ENCODE measurements at places on chromosomes 11 and 22.

DNA sequence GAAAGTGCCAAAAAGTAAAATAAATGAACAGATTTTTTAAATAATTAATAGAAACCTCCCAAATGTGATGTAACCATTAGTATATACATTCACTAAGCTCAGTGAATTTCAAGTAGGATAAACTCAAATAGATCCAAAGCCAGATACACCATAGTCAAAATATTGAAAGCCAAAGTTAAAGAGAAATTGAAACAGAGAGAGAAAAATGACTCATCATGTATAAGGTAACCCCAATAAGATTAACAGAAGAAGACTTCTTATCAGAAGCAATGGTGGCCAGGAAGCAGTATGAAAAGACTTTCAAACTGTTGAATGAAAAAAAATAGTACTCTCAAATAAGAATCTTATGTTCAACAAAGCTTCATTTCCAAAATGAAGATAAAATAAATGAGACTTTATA lies 70.5 kb downstream of the LUZP2 start:
- no peak for DNase-seq

- DNase-seq = no peak
These were observed 201.9 kb downstream of the DDX10 start for GRCh38 chr11:108866781-108867180.

- no peak for DNase-seq
These were observed 55.4 kb upstream of the FADD start for GRCh38 chr11:70147668-70148067.

DNA sequence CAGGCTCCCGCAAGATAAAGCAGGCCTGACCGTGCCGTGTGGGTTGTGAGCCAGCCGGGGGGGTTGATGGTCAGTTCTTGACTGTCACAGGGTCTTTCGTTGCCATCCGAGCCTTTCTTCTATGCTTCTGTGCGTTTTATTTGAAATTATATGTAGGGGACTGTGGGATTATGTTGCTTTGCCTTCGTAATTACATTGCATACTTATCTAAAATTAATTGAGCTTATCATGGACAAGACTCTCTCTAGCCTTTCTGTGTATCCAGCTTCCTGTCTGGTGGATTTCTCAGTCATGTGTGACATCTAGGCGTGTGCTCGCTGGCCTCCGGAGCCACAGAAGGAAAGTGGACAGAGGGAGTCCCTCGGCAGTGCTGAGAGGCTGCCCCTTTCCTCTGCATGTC lies 93.2 kb downstream of the TBC1D22A start:
- DNase-seq = no peak

DNA sequence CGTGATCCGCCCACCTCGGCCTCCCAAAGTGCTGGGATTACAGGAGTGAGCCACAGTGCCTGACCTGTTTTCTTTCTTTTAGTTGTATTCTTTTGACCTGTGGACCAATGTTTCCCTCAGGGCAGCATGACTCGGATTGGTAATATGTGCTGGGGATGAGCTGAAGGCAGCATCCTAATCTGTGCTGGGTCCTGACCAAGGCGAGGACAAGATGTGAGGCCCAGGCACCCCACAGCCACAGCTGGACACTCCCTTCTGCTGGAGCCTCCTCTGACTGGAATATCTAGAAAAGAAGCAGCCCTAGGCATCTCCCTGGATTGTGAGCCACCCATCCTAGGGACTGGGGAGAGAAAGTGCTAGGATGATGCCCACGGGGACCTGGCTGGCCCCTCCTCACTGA lies 105.4 kb downstream of the PDE2A start:
- DNase-seq = peak; percentile 68

DNA sequence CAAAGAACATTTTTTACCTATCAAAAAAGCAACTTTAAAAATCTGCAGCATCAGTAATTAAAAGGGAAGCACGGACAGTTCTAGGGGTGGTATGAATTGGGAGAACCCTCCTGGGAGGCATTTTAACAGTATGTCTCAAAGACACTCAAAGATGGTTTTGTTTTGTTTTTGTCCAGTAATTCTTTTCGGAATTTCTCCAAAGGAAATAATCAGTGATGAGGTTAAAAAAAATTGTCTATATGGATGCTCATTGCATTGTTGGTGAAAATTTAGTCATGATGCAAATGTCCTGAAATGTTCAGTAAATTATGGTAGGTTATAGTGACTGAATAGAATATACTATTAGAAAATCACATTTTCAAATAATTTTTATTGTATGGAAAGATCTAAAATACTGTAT lies 115.1 kb downstream of the ATXN10 start:
- peak; percentile 56 for DNase-seq

DNA sequence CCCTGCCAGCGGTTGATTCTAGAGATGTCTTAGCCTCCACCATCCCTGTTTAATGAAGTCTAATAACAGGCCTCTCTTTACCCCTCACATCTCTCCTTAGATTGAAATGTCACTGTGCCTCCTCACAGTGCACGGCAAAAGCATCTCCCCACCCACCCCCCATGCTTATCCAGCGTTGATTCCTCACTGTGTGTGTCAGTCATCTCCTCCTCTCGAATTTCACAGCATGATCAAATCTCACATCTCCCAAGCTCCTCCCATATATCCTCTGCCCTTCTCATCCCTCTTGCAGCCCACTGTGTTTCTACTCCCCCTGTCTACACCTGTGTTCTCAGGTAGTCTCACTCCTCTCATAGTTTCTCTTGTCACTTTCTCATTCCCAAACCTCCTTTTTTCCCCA lies 84.6 kb downstream of the DBX1 start:
- no peak for DNase-seq

DNA sequence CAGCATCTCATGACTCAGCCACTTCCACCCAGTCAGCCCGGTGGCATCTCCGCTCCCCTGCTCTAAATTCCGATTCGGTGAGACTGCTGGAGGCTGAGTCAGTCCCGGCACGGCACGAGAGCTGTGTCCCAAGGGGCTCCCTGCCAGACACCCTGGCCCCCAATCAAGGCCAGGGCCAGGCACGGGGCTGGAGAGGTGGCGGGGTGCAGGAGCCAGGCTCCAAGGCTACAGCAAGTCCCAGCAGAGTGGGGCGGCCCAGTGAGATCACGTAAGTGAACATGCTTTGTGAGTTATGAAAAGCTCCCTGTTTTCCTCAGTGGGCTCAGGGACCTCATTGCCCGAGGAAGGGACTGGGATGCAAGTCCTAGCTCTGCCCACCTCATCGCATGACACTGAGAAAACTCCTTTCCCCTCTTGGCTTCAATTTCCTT lies 3.0 kb downstream of the C11orf68 start:
- DNase-seq = peak; percentile 98

GRCh38 chr11:78783301-78783700 lies 208.6 kb upstream of the NARS2 start:
- no peak for DNase-seq

- DNase-seq = no peak
These were observed 548.3 kb downstream of the MIAT start for GRCh38 chr22:27205492-27206373.

DNA sequence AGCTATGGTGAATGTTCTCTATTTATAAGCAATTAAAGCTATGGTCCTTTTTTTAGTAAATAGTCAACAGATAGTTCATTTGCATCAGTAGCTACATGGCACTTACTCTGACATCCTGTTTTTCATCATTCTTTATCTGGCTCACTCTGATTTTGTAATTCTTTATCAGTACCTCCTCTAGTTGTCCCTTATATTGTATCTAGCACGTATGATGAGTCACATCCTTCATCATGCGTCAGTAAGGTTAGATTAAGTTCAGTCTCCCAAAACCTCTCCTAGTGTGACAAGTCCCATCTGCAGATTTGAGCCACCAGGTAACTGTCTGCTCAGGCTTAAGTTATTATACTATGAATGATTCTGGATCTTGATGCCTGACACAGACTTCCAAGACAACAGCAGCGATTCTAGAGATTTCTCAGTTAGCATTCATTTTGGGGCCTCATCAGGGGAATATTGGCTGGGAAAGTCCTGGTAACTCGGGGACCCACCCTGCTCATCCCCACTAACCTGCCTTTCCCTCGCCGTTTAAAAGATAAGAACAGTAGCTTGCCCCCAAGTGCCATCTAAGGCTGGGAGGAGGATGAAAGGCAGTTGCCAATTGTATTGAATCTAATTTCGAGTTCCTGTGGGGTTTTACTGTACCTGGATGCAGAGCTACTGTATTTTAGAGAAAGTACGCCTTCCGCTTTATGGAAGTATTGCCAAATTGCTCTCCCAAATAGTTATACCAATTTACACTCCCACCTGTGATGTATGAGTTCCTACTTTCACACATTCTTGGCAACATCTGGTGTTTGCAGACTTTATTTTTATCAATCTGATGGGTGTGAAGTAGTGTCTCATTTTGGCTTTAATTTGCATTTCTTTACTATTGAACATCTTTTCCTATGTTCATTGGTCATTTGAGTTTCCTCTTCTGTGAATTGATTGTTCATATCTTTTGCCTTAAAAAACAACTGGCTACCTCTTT lies 55.9 kb downstream of the ZC3H12C start:
- peak; percentile 90 for DNase-seq

DNA sequence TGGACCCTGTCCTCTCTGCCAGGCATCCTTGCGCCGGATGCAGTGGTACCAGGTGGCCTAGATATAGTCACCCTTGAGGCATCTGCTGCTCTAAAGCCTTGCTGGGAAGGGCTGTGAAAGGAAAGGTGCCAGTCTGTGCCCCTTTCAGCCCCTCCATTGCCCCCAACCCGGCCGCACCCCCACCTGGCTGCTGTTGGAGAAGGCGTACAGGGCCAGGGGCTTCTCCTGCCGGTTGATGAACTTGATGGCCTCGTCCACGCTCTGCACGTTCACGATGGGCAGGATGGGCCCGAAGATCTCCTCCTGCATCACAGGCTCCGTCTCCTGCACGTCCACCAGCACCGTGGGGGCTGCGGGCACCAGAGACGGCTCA lies 10.2 kb downstream of the ALDH3B2 start:
- DNase-seq = no peak

DNA sequence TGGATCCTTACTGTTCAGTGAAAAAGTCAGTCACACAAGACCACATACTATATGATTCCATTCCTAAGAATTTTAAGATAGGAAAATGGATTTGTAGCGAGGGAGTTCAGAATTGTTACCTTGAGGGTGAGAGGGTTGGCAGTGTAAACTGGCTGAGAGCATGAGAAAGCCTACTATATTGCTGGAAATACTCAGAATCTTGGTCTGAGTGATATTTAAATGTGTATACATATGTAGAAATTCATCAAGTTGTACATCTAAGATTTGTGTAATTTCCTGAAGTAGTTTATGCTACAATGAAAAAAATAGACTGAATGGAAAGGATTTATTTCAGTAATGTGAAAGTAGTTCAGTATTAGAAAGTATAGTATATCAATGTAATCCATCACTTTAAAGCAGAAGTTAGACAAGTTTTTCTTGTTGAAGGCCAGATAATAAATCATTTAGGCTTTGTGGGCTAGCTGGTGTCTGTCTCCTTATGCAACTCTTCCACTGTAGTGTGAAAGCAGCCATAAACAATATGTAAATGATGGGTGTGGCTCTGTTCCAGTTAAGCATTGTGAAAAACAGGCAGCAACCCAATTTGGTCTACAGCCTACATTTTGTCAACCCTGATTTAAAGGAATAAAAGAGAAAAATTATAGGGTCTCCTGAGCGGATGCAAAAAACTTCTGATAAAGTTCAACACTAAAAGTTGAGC lies 127.2 kb upstream of the THY1 start:
- peak; percentile 5 for DNase-seq

DNA sequence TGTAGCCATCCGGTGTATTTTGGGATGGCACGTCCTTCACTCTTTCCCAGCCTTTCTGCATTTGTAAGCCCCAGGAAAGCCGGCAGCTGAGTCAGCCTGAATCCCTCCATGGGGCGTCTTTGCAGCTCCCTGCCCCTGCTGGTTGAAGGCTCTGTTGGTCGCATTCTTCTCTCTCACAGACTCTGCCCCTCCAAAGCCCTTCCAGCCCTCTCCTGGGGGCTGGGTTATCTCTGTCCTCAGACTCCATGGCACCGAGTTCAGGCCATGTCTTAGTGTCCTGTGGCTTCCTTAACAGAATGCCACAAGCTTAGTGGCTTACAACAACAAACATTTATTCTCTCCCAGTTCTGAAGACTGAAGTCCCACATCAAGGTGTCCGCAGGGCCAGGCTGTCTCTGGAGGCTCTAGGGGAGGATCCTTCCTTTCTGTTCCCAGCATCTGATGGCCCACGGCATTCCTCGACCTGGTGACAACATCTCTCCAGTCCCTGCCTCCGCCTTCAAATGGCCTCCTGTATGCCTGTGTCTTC lies 62.2 kb downstream of the BCR start:
- no peak for DNase-seq

DNA sequence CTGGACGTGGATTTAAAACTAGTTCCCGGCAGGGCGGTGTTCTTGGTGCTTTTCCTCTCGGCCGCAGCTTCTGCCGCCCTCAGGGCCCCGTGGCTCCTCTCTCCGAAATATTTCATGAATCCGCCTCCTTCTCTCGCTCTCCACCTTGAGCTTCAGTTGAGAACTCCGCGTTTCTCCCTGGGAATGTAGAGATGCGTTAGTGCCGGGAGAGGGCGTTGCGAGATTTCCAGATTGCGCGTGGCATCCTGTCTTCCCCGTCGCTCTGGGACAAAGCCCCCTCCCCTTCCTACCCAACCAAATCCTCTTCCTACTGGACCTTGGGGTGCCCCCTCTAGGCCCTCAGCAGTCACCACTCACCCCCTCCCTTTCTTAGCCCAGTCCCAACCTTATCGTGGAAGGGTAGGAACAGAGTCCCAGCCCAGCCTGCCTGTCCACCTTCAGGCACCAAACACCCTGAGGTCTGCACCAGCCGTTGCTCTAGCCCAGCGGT lies 15.5 kb upstream of the RAC2 start:
- peak; percentile 45 for DNase-seq

- DNase-seq = no peak
These were observed 571.4 kb upstream of the FAT3 start for GRCh38 chr11:91653079-91653754.

DNA sequence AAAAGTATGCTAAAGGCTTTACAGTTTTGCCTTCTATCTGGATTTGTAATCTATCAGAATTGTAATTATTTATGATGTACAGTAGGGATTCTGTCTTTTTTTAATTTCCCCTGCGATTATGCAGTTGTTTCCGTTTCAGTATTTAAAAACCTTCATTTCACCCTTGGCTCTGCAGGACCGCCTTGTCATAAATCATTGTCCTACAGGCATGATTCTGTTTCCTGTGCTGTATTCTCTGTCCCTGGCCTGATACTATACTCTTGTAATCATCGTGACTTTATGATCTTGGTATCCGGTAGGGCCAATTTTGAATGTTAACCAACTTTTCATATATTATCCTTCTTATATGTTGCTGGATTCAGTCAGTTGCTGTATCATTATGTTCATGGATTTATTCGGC lies 151.7 kb downstream of the ATXN10 start:
- no peak for DNase-seq

DNA sequence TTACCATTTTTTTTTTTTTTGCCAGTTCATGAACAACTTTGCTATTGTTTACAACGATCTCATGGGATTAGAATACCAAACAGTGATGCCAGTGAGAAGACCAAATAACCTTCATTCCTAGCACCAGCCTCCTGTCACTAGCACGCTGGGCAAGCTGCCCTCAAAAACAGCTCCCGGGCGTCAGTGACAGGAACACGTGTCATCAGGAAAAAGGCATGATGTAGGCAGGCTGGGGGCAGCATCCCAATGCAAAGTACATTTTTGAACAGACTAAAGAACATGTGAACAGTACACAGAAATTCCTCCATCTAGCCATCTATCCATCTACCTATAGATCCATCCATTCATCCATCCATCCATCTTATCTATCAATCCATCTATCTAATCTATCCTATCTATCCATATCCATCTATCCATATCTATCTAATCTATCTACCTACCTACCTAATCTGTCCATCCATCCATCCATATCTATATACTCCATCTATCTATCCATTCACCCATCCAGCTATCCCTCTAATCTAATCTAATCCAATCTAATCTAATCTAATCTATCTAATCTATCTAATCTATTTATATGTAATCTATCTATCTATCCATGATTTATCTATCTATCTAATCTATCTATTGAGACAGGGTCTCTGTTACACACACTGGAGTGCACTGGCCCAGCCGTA lies 378.5 kb downstream of the SHANK2 start:
- DNase-seq = no peak

Measured in fibroblast of mammary gland (primary cell).